T-helper 2 cell (primary cell): ENCODE measurements at places on chromosomes 3 and 15.

GRCh38 chr3:7545334-7545733 lies 684.4 kb downstream of the GRM7 start:
- DNase-seq: no peak

GRCh38 chr15:35481064-35481463 lies 64.9 kb downstream of the DPH6 start:
- DNase-seq: no peak

DNA sequence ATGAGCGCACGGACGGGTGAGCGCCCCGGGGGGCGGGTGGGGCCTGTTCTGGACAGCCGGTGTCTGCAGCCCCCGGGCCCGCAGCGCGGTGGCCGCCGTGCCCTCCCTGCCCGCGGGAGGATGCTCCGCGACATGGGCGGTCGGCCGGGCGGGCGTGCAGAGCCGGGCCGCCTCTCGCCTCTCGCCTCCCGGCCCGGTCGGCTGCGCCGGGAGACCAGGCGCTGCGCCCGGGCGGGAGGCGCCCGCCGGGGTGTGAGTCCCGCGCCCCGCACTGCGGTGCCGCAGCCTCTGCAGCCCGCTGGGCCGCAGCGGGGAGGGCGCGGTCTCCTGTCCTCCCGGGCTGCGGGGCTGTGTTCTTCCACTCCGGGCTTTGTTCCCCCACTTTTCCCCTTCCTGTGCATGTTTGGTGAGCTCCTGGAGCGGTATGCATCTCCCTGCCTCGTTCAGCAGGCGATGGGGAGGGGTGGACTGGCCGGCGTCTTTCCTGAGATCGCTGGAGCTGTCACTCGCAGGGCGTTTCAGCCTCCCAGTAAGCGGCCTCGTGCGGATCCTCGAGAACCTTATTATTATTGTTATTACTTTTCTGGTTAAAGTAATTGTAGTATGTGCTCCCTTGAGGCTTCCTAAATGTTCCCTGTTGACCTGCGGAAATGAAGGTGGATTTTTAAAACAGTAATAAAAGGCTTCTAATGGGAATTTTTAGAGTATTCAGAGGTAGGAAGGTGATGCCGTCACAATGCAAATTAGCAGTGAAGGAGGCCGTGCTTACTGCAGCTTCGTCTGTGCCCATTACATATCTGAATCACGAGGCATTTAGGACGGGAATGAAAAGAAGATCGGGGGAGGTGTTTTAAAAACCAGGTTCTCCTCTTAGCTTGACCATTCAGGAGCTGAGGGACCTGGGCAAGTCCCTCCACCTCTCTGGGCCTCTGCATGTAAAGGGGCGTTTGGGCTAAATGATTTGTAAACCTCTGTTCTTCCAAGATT lies 593 bp downstream of the TMOD2 start:
- no peak for DNase-seq

DNA sequence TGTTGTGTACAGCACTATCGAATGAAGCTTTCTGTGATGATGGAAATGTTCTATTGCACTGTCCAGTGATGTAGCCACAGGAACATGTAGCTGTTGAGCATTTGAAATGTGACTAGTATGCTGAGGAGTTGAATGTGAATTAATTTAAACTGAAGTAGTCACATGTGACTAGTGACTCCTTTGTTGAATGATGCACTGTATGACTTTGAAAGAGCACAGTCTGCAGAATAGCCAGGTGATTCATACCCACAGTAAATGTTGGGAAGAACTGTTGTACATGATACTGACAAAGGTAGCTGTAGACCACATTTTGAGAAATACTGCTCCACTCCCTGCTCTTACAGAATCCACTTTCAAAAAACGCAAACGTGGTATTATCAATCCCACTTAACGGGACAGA lies 34.0 kb upstream of the ACTL6A start:
- no peak for DNase-seq

DNA sequence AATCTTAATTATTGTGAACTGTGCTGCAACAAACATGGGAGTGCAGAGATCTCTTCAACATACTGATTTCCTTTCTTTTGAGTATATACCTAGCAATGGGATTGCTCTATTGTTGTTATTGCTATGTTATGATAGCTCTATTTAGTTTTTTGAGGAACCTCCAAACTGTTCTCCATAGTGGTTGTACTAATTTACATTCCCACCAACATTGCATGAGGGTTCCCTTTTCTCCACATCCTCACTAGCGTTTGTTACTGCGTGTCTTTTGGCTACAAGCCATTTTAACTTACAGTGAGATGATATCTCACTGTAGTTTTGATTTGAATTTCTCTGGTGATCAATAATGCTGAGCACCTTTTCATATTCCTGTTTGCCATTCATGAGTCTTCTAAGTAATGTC lies 45.5 kb upstream of the TNFSF10 start:
- no peak for DNase-seq
